ENCODE measurements at places on chromosomes 12 and 14.

DNA sequence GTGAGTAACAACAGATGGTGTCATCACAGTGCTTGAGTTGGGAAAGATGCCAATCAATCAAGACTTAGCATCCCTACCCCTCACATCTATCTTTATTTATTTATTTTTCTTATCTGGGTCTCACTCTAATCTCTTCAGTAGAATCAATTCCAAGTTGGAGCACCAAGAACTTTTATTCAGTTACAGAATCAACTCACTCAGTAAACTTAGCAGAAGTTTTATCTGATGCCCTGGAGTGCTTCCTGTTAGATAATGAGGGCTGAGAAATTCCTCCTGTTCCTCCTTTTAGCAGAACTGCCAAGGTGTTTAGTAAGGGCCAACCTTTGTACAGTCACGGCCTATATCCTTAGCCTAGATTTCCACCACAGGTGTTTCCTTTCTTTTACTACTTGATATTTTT, 11.3 kb upstream of the SLC5A8 start:
- DNase-seq = no peak

- no peak for DNase-seq
Measured at GRCh38 chr12:15393995-15394394, 71.7 kb downstream of the PTPRO start.

DNA sequence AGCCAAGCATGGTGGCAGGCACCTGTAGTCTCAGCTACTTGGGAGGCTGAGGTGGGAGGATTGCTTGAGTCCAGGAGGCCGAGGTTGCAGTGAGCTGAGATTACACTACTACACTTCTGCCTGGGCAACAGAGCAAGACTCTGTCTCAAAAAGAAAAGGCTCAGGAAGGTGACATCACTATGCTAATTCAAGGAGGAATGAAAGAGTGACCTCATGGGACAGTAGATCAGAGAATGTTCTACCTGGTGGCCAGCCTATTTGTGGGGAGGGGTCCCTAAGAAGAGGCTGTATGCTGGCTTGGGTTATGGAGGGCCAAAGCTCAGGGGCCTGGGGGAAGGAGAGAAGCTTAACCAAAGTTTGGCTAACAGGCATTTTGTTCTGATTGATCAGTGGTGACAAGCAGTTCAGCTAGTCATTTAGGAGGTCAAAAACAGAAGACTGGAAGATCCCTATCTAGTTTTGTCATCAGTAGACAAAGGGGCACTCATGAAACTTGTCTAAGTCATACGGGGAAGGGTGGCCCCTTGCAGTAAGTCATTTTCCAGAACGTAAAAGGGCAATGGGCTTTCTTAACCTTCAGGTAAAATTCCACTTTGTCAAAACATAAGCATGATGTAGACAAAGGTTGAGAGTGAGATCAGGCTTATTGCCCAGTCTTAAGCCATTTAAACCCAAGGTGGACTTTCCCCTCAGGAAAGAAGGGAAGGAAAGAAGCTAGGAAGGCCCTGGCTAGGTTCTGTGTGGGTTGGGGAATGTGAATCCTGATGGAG, 60.8 kb upstream of the EEA1 start:
- no peak for DNase-seq

GRCh38 chr12:49201595-49202295, 12.9 kb upstream of the TUBA1A start:
- no peak for DNase-seq

DNA sequence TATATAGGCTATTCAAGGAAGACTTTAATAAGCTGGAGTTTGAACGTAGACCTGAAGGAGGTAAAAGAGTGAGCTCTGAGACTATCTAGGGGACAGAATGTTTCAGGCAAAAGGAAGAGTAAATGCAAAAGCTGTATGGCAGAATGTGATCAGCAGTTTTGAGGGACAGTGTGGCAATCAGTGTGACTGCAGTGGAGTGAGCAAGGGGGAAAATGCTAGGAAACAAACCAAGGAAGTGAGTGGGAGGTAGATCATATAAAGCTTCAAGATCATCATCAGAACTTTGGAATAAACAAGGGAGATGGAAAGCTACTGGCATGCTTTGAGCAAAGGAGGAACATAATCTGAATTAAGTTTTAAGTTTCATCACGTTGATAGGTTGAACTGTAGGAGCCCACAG, 67.5 kb upstream of the BTG1 start:
- DNase-seq = no peak

GRCh38 chr14:38578278-38578681, 322.4 kb upstream of the CLEC14A start:
- no peak for DNase-seq

DNA sequence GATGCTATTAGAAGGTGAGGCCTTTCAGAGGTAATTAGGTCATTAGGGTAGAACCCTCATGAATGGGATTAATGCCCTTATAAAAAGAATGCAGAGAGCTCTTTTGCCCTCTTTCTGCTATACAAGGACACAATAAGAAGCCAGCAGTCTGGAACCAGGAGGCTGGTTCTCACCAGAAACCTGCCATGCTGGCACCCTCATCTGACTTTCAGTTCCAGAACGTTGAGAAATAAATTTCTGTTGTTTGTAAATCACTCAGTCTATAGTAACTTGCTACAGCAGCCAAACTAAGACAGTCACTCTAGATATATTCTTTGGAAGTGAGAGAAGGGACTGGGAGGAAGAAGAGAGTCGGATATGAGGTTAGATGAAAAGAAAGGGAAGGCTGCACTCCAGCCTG, 125.0 kb upstream of the MYF6 start:
- DNase-seq = no peak

- DNase-seq = no peak
Measured at GRCh38 chr14:58870961-58871360, 233.2 kb downstream of the DACT1 start.

DNA sequence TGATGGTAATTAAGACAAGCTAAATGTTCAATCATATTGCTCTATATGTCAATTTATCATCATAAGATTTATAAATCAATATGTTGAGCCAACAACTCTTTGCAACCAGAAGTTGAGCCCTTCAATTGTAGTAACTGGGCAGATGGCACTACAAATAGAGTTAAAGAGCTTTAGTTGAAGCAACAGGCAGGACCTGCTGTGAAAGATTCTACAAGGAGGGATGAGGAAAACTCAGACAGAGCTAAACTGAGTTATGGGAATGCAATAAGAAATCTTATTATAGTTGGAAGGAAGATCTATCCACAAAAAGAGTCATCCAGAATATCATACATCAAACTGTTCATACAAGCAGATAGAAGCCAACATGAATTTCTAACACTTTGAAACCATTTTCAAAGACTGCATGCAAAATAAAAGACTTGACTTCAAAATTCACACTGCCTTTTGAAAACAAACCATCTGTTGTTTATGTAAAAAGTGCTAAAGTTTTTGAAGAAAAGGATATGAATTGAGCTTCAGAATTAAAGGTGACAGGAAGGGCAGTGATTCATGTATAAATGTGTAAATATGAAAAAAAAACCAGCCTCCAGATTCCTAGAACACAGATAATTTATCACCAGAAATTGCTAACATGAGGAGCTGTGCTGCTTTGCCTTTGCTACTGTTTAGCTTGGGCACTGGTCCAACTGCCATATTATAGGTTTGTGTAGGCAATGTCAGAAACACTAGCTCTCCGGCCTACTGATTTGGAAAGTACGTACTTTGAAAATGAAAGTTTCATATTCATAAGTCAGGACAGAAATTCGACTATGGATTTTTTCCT, 133.2 kb downstream of the SLC35F4 start:
- DNase-seq = no peak

DNA sequence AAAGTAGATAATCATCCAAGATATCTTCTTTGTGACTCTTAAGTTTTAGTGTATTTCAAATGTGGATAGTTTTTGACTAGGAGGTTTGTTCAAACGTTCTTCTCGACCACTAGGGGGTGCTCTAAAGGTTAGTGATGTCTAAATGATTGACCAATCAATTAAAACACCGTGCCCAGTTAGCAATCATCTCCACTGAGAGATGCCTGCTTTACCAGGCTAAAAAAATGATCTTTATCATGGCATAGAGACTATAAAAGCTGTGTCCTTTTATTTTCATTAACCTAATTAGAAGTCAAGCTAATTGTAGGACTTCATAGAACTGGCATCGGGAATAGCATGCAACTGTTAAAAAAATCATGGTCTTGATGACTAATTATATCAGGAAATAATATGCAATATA, 153.9 kb downstream of the PRKCH start:
- DNase-seq = no peak

GRCh38 chr14:81341370-81341769, 58.8 kb downstream of the STON2 start:
- DNase-seq = no peak

- DNase-seq = no peak
Measured at GRCh38 chr14:23145794-23146350, 26.8 kb upstream of the CEBPE start.

- no peak for DNase-seq
Measured at GRCh38 chr12:132188916-132189325, 44.7 kb downstream of the NOC4L start.

DNA sequence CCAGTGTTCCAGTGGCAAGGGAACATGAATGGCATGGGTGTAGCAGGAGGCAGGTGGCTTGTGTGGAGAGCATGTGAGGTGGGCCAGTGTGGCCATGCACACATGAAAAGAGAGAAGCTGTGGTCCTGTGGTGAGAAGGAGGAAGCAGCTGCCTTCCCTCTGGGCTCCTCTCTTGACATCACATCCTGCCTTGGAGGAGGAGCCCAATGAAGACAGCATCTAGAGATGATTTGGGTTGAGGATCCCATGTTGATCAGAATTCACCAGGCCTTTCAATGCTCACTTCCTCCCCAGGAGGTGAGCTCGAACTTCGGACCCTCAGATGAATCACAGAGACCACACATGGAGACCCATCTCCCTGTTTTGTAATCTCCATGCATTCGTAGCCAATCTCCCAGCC, 82.6 kb downstream of the LRRC74A start:
- DNase-seq = no peak

- peak; percentile 67 for DNase-seq
Measured at GRCh38 chr14:97978341-97978740, 1181.2 kb downstream of the VRK1 start.

GRCh38 chr14:75800792-75801191, 139.7 kb downstream of the TTLL5 start:
- DNase-seq = no peak

- DNase-seq = no peak
Measured at GRCh38 chr14:100578552-100578951, 8.7 kb downstream of the BEGAIN start.

DNA sequence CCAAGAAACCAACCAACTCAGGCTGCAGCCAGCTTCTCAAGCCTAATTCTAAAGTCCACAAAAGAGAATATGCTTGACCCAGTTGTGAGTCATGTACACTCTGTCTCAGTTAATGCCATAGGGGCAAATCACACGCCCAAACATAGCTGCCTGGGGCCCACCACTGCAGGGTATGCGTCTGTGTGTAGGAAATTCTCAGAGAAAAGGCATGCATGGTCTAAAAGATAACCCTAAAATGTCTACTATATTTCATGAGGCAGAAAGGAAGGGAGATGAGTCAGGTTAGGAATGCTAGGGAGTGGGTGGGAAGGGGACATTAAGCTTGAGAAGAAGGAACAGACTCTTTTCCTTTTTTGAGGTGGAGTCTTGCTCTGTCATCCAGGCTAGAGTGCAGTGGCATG, 22.3 kb upstream of the SPTLC2 start:
- no peak for DNase-seq

Measured in activated T-helper 1 cell treated with anti-CD3 and anti-CD28 coated beads, Interleukin-2, amount 50 U/mL, for 16 hours (primary cell).